ENCODE measurements at places on chromosomes 1 and 21.

- DNase-seq = no peak
Measured at GRCh38 chr1:116330342-116330652, 42.7 kb upstream of the ATP1A1 start.

DNA sequence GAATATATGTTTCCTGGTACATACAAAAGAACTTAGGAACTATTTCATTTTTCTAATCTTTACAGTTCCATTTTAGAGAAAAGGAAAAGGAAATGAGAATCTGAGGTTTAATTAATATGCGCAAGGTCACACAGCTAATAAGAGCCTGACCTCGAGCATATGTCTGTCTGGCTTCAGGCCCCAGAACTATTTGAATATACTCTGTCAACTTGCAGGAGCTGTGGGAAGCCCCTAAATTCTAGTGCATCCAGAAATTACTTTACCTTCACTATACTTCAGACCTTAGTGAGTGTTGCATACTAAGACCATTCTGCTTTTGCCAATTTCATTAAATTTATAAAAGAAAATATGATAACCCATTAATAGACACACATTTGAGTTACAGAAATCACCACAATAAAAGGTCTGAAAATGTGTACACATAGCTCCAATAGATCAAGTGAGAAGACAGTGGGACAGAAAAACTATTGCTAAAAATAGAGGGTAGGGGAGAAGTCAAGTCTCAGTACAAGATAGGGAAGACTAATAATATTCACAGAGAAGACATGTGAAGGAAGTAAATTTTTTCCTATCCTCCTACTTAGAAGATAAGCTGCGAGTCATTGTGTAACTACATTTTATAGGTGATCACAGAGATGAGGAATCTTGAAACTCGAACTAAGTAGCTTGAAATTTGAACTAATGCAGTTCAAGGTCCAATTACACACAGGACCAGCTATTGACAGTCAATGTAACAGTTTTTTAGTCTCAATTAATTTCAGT is 3.8 kb downstream of the RGS13 start:
- peak; percentile 79 for DNase-seq

GRCh38 chr1:88935522-88936222 is 44.3 kb upstream of the GTF2B start:
- peak; percentile 19 for DNase-seq

DNA sequence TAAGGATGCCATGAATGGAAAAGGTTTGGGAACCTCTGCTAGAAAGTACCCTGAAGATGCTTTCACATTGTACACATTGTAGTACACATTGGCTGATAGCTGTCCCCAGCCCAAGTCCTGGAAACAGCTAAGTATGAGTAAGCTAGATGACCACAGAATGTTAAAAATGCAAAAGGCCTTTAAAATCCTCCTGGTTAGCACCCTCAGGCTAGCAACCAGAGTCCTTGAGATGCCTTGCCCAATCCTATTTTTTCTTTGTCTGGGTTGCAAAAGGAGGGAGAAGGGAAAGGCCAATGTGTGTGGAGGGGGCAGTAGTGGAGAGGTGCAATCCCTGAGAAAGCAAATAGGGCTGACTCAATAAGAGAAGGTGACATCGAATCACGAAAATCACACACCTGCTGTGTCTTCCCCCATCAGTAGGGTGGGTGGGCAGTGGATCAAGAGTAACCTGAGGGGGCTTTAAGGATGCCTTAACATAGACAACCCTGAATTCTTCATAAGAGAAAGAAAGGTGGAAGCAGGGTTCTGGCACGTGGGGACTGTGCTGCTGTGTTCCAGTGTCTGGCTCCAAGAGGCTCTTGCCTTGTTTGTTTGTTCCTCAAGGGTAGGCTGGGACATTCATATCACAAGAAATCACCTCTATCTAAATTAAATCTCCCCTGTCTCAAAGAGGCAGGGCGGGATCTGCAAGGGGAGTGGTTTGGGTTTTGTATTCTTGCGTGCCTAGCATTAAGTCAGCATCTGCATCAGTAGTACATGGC is 266.2 kb upstream of the PLXNA2 start:
- peak; percentile 42 for DNase-seq

GRCh38 chr21:45573452-45574035 is 31.3 kb upstream of the SLC19A1 start:
- no peak for DNase-seq

- no peak for DNase-seq
Measured at GRCh38 chr1:34262023-34262853, 85.5 kb downstream of the C1orf94 start.

DNA sequence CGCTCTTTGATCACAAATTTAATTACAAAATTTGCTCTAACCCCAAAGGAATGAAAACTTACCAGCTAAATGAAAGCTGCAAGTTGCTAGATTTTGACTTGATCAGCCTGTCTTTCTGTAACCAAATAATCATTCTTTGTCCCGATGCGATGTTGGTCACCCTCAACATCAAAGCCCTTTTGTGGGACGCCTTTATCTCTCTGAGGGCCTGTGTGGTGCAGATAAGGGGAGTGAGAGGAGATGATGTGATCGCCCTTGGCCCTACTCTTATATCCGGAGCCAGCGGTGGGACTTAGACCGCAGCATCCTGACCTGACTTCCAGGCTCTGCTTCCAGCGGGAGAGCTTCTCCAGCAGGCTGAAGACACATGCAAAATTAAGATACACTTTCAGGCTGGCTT is 19.3 kb upstream of the UMODL1 start:
- DNase-seq = peak; percentile 49

GRCh38 chr1:12340544-12340930 is 110.7 kb downstream of the VPS13D start:
- DNase-seq = no peak

GRCh38 chr1:235250430-235250829 is 77.5 kb downstream of the ARID4B start:
- no peak for DNase-seq

DNA sequence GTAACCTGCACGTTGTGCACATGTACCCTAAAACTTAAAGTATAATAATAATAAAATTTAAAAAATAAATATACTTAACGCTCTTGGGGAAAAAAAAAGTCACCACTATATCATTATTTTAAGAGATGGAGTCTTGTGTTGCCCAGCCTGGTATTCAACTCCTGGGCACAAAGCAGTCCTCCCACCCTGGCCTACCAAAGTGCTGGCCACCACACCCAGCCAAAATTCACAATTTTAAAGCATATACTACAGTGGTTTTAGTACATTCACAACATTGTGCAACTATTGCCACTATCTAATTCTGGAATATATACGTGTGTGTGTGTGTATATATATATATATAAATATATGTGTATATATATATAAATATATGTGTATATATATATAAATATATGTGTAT is 5.9 kb downstream of the HMGN2 start:
- DNase-seq = no peak

DNA sequence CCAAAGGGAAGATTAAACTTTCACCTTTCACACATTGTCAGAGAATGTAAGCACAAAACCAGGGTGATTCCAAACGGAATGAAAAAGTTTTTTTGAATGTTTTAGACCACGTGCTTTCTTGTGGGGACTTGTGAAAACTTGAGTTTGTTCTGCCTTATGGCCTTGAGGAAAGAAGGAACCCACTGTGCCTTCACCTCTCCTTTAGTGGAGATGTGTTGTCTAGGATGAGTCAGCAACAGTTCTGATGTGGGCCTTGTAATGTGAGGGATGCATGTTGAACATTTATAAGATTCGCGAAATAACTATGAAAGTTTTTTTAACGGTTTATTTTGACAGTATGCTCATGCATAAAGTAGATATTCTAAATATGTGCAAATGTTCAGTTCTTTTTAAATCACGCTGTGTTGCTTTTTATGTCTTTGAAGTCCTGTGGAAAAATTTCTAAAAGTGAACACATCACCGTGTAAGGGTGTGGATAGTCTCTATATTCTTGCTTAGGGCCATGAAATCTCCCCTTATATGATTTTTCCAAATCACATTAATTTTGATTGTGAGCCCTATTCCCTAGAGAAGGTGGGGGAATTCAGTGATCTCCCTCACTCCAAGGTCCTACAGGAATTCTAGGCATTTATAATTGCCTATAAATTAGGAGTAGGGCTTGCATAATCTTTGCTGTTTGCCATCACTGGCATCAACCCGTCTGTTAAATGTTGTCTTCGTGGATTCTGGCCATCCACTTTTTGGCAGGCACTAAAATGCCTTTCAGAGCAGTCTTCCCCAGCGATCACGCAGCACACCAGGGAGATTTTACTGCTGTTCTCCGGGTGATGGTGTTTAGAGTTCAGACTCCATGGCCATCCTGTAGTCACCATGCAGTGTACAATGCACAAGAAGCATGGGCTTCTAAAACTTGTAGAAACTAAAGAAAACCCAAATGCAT is 47.4 kb downstream of the PLA2G4A start:
- DNase-seq = no peak
